ENCODE measurements at places on chromosomes 6 and 20. TPM values are rescaled to one million over a fixed set of nuclear protein-coding genes. Genes with fewer than 3 reads are reported as not detected.

GRCh38 chr6:127300411-127300810, 33.7 kb downstream of the RNF146 start:
- peak; percentile 43 for ATAC-seq

Gene COL20A1
- not detected for total RNA-seq

DNA sequence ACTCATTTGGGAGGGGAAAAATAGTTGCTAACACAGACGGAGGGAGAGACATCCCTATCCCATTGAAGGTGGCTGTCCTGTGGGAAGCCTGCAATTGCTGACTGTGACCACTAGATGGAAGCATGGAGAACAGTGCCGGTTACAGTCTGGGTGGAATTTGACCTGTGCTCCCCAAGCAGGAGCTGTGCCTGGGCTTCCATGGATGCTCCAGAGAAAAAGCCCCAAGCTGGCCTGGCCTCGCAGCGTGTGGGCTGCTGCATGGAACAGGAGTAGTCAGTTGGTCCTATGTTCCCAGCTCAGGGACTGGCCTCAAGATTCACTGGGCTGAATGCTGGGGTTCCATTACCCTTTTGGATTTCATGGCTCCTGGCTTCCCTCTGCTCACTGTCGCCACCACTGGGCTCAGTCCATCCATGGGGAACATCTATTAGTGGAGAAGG, 116.3 kb upstream of the CHD6 start:
- no peak for ATAC-seq

DNA sequence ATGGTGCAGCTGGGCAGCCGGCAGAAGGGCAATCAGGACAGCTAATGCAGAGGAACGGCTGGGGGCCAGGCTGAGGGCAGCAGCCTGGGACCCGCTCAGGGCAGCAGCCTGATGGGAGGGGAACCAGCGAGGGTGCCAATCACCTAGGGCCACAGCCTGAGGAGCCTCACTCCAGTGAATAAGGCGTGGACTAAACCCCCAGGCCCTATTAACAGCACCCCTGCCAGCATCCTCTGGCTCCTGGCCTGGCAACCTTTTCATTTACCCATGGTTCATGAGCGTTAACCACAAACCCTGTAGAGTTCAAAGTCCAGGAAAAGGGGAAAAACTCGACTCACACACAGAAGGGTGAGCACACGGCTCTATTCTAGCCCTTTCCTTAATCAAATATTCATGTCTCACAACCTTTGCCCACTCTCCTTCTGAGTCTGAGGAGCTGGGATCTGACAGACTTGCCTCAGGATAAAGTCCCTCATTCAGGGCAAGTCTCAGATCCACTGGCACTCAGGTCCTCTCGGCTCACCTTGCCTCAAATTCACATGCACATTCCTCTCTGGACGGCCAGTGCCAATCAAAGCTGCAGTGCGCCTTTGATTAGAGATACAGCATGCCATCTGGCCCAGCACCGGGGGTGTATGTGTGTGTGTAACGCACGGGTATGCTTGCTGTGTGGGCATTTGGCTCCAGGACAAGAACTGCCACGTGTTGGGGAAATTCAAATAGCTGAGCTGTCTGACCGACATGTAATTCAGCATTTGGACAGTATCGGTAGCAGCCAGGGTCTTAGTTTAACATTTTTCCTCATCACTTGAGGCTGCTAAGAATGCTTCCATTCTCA, 86.9 kb upstream of the TRAF3IP2 start:
- ATAC-seq = no peak

- no peak for ATAC-seq
Observed at GRCh38 chr6:118656847-118657451, 5.6 kb upstream of the CEP85L start.

- peak; percentile 57 for ATAC-seq
Observed at GRCh38 chr6:13303668-13304017, 24.7 kb downstream of the TBC1D7 start.

DNA sequence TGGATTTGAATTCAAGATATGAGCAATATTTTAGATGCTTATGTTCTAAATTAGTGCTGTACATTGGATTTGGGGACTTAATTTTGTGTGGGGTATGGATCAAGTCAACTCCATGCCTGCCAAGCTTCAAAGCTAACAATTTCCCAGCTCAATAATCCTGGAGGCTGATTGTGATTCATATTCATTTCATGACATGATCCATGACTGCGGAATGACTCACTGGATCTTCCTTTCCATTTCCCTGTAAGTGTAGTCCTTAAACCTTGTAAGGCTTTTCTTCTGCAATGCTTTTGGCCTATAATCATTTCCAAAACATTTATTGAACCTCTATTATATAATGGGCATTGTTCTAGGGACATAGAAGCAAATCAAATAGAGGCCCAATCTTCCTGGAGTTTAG, 44.7 kb upstream of the CCN2 start:
- no peak for ATAC-seq

GRCh38 chr6:28000351-28001045, 43.5 kb downstream of the OR2B6 start:
- no peak for ATAC-seq

Gene C6orf118
- total RNA-seq = not detected

DNA sequence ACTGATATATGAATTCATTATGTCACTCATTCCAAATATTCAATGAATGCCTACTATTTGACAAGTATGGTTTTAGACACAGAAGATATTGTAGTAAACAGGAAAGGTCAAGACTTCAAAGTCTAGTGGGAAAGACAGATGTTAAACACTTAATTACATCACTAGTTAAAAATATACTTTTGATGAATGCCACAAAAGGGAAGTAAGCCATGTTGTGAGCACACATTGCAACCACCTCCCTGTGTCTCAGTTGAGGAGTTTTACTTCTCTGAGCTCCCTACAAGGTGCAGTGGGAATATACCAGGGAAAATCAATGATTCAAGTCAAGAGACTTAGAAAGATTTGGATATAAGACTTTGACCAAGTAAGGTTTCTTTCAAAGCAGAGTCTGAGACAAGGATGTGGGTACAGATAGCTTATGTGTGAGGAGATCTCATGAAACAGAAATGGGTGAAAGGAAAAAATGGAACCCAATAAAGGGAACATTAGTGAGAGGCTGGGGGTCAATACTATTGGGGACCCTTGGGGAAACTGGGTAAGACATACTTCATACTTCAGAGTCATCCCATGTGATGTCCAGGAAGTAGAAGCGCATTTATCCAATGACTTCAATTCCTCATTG, 503.7 kb downstream of the KIF16B start:
- ATAC-seq = no peak

GRCh38 chr6:44332585-44332984, 9.9 kb upstream of the SPATS1 start:
- no peak for ATAC-seq

DNA sequence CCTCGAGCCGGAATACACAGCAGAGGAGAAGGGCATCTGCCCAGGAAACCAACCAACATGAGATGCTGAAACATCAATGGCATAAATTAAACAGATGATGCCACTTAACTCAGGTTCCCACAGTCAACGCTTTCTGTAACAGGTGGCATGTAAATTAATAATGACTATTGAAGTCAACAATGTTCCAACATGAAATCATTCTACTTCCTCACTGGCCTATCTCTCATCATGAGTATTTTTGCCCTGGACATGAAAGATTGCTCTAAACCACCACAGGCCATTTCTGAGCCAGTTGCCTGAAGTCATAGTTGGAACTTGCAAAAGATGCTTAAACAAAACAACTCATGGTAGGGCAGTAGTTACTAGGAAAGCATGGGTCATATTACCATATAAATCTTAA, 397.9 kb upstream of the JARID2 start:
- peak; percentile 51 for ATAC-seq

DNA sequence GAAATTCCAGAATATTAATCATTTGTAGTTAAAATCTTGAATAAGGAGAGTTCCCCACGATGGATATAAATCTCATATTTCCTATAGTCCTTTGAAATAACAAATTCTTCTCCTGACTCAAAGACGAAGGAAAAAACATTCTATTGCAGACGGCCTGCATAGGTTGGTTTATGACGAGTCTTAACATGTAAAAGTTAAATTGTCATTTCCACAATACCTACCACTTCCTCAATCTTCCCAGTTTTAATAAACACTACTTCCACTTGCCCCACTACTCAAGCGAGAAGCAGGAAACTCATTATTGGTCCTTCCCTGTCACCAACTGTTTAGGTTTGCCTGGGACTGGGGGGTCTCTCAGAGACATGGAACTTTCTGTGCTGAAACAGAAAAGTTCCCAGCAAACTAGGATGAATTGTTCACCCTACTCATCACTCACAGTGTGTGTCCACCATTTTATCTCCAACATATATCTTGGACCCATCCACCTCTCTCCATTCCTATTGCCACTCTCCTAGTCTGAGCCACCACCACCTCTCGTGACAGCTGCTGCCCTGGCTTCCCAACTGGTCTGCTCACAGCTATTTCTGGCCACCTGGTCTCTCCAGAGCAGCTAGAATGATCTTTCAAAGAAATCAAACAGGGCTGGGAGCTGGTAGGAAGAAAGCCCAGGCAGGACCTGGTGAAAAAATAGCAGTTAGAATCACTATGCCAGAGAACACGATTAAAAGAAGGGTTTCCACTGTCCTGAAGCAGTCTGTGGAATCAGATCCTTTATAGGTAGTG, 15.1 kb upstream of the ZSCAN9 start:
- no peak for ATAC-seq

Gene GPX5
- not detected for total RNA-seq

DNA sequence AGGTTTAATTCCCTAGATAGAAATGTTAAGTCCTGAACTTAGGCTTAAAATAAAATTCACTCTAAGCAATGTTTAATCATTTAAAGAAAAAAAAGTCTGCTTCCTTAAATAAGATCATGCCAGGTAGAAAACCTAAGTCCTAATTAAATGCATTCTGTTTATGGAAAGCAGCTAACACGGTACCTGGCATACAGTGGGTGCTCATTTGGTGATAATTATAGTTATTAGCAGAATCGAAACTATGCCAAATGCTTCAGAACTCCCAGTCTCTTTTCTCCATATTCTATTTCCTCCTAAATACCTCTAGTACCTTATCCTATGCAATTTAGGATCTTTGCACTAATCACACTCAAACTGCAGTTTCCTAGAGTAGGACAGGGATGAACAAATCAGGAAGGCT, 331.8 kb downstream of the EPHA7 start:
- ATAC-seq = no peak

DNA sequence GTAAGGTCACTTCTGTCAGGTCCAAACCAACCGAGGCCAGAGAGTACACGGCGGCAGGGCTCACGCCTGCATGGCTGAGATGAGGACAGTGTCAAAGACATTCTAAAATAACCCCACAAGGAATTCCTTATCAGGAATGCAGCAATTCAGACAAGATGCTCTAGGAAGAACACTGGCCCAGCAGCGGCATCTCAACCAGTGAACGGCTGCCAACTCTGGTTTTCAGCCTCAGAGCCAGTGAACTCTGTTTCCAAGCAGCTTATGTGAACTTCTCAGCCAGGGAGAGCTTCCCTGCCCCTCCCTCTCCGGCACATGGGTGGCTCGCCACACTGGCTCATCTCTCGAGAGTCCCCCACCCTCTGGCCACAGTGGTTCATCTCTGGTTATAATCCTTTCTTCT, 36.9 kb downstream of the KCNQ2 start:
- no peak for ATAC-seq

DNA sequence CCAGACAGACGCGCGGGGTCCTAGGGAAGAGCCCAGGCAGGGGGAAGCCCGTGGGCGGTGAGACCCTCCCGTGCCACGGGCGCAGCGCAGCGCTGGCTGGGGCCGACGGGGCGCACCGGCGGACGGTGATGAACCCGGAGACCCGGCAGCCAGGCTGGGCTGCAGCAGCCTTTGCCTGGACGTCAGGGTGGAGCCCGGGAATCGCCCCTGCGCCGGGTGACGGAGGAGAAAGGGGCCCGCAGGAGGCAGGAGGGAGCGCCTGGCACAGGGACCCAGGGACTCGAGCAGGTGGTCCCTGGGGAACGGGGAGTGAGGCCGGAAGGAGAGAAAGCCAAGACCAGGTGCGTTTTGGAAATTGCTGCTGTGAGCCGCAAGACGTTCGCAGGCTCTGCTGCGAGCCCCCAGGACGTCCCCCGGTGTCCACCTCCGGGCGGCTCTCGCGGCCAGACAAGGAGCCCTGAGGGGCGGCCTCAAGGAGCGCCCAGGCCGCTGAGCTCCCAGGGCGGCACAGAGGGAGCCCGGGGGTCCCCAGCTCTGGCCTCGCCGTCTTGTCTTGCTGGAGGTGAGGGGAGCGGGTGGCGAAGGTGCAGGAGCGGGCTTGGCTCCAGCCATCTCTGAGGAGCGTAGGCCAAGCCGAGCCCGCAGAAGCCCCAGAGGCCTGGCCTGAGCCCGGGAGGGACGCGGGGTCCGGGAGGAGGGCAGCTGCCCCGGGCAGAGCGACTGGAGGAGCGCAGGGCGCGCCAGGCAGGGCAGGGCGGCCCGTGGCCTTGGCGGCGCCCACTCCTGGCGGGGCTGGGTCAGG, 191.2 kb upstream of the PDE10A start:
- no peak for ATAC-seq

DNA sequence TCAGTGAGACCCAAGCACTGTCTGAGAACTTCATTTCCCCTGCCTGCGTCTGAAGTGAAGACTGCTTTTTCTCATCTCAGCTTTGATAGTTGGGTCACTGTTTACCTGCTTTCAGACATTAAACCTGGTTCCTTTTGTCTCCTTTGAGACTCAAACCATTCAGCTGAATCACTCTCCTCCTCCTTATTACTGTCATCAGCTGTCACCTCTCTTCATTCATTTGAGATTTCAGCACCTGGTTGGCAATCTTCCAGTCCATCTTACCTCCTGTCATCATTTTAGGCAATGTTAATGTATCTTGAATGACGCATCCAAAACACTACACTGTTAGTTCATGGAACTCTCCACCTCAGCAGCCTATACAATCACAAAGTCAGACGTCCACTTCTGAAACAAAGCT, 34.3 kb upstream of the SOX4 start:
- no peak for ATAC-seq

- ATAC-seq = peak; percentile 75
Observed at GRCh38 chr6:148464319-148465010, 121.8 kb downstream of the SASH1 start.

Gene LTB
- not detected for total RNA-seq

DNA sequence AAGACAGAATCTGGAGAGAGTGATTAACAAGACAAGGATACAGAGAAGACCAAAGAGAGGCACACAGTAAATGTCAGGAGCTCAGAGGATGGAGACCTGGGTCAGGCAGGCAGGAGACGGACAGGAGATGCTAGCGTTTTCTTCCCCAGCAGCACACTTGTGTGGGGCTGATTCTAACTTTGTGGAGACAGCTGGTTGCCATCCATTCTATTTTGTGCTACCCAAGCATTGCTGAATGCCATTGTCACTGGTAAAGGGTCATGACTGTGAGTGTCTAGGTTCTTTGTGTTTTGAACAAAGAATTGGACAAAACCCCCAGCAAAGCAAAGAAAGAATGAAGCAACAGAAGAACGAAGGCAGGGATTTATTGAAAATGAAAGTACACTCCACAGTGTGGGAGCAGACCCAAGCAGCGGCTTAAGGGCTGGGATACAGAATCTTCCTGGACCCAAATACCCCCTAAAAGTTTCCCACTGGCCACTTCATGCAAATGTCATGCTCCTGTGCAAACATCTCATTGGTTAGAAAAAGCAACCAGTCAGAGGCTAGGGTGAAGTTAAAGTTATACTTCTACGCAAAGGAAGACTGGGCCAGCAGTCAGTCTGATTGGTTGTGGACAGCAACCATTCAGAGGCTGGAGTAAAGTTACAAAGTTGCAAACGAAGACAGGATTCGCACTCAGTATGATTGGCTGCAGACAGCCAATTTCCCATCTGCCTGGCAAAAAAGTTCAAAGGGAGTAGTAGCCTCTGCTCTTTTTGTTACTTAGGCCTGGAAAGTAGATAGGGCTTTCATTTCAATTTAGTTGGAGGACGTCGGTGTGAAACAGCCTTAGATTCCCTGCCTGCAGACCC, 17.5 kb downstream of the PTK7 start:
- ATAC-seq = peak; percentile 92
